ENCODE measurements at places on chromosomes 11 and 22.
A peak's percentile ranks its signal among the peaks of the same experiment; 100 is the strongest.

GRCh38 chr11:95308512-95309035 lies 77.6 kb upstream of the SESN3 start:
- DNase-seq = no peak

DNA sequence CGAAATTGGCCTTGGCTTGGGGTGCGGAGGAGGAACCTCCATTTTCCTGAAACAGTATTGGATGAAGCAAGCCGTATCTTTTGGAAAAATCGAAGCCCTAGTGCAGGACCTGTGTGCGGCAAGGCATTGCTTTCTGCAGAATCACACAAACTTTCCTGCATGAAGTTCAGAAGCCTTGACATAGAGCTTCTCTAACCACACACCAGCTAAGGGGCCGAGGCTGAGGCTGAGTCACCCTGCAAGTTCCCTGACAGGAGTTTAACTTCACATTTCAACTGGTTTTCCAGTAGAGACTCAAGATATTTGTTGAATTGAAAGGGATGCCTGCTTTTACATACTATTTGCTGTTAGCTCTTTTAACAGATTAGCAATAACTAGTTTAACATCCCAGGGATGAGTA lies 67.8 kb downstream of the TCF20 start:
- DNase-seq = no peak

DNA sequence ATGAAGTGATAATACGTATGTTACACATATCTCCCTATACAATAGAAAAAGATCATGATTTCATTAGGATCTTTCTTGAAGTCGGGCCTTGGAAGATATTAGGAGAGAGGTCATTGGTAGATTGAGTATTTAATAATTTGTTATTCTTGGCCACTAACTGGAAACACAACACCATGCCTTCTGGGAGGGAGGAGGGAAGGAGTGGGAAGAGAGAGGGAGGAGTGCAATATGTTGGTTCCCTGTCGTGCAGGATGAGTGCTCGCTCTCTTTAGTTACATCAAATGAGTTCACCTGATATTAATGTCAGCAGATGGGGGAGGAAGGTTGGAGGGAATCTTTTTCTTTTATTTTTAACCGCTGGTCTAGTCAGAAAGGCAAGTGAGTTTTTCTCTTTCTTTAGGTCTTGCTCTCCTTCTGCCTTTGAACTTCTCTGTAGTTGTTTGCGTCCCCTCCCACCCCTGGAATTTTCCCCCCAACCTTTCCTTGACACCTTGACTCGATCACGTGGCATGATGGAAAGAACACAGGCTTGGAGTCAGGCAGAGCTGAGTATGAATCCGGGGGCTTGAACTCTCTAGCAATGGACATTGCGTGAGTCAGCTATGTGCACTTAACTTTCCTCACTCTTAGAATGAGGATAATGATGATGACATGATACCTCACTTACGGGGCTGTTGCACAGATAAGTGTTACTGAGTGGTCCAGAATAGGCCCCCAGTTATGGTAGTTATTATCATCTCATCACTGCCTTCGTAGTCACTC lies 6.2 kb downstream of the ADAMTS15 start:
- DNase-seq = no peak

DNA sequence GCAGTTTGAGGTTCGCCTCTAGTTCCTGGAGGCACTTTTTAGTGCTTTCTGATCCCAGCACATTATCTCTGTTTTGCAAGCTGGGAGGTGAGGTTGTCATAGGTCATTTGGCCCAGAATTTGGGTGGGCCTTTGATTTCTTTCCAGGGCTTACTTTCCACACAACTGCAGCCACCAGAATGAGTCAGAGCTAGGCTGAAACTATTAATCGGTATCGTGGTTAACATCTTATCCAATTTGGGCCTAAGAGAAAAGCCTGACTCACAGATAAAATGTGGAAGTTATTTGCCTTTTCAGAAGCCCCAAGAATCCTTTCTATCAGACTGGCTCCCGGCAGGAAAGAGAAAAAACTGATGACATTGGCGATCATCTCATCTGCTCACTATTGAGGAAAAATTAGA lies 166.4 kb downstream of the KIRREL3 start:
- no peak for DNase-seq

DNA sequence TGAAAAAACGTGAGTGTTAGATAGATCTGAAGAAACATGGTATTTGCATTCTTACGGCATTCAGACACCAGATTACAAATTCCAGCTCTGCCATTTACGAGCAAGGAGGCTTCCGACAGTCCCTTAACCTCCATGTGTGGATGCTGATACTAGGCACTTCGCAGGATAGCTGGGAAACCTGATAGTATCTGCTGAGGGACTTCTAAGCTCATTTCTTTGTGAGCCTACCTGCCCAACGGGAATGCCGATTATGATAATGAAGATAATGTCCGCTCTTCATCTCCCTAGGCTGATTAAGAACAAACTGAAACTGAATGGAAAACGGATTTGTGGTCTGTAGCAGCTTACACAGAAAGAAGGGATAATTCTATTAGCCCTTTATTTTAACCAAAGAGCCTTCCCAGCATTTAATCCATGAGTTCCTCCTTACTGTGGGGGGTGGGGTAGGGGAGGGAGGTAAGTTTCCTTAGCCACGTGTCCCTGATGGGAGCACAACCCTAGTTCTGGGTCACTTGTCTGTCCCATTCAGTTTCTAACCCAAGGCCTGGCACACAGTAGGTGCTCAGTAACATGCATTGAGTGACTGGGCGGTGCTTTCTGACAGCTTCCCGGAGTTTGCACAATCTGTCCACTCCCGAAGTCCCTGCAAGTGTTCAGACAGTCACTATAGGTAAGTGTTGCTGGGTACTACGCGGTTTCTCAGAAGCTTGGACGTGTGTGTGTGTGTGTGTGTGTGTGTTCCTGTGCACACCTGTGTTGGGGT lies 39.2 kb downstream of the CD6 start:
- no peak for DNase-seq

GRCh38 chr11:96464700-96465307 lies 75.0 kb downstream of the JRKL start:
- DNase-seq = peak; percentile 81

GRCh38 chr11:2289859-2290258 lies 11.9 kb downstream of the C11orf21 start:
- no peak for DNase-seq

DNA sequence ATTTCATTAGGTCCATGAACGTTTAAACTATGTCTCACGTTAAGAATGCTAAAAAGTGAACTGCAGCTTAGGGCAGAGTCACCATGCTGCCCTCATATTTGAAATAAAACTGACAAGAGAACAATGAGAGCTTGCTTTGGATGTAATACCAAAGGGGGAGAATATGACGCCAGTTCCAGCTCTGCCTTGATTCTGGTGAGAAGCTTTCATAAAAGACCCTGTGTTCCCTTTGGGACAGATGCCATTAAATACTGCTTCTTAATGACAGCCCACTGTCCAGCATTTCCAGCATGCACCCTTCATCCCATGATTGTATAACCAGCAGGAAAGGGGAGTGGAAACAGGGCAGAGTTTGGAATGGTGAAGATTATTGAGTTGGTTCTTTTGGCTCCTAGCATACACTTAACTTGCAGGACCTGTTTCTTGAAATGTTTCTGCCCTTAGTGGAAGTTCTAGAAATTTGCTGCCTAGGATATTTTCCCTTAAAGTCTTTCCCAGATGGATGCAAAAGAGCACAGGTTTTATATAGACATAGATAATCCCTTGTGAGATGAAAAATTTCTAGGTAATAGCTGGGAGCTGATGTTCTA lies 139.3 kb upstream of the LDLRAD3 start:
- DNase-seq = no peak

- peak; percentile 90 for DNase-seq
Observed at GRCh38 chr11:115504276-115505158, at the start of gene CADM1. CADM1 (minus strand) TSS chr11:115504415.

DNA sequence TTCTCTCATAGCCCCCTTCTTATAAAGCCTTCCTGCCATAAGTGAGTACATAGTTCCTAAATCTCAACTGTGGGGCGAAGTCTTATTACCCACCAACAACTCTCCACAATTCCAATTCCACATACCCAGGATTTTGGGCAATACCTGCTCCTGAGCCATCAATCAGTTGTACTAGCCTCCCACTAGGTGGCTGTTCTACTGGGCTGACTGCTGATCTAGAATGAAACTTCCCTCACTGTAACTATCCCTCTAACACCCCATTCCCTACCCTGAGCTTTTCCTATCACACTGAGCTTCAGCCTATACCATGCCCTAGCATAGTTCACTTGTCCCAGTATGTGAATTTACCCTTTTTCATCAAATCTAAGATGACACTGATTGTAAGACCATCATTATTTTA lies 52.5 kb downstream of the RRAS2 start:
- DNase-seq = no peak

GRCh38 chr11:118435290-118435892 lies 901 bp upstream of the KMT2A start:
- DNase-seq = peak; percentile 66

DNA sequence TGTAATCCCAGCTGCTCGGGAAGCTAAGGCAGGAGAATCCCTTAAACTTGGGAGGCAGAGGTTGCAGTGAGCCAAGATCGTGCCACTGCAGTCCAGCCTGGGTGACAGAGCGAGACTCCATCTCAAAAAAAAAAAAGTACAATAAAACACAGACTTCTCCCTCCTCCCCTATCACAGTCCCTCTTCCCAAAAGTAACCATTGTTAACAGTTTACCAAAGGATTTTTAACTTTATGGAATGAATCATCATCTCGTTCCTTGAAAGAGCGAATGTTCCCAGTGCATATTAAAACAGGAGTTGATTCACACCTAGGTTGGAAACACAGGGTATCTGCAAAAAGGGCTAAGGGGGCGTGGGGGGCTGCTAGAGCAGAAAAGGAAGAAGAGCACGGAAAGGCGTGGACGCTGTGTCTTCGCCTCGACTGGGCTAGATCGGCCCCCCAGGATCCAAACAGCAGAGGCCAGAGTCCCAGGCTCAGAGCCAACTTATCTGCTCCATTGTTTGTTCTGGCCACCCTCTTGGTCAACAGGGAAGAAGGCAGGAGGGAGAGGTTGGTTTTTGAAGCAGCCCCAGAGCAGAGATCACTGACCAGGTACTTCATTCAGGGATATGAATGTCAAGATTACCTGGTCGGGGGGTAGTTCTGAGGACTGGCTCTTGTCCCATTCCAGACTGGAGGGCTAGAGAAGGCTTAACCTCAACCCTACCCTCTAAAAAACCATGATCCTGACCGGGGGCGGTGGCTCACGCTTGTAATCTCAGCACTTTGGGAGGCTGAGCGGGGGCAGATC lies 2.1 kb upstream of the AHNAK start:
- DNase-seq = peak; percentile 67

DNA sequence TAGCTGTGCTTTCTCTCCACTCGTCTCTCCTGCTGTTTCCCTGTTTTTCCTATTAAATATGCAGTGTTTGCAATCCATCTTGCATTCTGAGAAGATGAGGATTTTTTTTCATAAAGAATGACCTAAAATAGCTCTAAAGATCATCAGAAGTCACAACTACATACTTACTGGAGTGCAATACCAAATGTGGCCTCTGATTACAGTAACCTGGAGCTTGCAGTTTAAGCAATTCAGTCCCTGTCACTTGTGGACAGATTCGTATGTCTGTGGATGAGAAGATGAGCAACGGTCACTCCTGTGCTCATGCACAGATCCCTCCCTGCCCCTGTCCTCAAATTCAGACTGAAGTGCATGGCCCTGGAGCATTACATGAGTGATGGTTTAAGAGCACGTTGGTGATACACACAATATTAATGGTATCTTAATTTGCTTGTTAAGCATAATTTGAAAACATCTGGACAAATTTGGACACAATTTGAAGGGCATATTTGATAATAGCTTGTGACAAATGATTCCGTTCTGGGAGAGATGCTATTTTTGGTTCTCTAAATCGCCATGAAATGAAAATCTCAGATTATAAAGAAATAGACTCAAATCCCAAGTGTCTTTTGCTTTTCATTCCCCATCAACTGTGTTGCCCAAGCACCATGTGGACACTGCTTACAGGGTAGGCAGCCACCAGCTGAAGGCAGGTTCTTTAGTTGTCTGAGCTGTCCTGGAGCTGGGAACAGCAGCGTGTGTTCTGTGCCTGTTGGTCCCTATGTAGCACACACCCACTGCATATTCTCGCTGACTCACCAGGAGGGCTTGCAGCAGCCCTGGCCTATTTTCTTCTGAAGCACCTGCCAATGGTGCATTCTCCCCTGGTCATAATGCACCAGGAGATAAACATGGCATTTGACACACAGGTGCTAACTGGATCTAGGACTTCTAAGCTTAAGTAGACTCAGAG lies 32.6 kb upstream of the PRAME start:
- DNase-seq = no peak

GRCh38 chr22:48849963-48850657 lies 977.6 kb downstream of the BRD1 start:
- no peak for DNase-seq

DNA sequence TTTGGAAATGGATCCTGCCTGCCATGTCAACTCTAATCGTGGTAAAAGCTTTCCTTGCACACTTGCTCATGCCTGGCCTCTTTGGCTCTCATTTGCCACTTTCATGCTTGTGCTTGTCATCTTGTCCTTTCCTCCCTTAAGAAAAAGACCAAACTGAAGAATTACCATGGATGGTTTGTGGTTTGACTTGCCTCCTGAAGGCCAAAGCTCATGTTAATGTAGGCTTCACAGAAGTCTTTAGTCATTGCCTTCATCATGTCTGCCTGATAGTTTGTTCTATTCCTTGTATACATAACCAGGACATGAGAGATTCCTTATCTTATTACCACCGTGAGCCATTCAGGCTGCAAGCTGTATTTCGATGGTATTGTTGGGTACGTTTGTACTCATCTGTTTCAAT lies 17.3 kb downstream of the TEAD1 start:
- DNase-seq = no peak

DNA sequence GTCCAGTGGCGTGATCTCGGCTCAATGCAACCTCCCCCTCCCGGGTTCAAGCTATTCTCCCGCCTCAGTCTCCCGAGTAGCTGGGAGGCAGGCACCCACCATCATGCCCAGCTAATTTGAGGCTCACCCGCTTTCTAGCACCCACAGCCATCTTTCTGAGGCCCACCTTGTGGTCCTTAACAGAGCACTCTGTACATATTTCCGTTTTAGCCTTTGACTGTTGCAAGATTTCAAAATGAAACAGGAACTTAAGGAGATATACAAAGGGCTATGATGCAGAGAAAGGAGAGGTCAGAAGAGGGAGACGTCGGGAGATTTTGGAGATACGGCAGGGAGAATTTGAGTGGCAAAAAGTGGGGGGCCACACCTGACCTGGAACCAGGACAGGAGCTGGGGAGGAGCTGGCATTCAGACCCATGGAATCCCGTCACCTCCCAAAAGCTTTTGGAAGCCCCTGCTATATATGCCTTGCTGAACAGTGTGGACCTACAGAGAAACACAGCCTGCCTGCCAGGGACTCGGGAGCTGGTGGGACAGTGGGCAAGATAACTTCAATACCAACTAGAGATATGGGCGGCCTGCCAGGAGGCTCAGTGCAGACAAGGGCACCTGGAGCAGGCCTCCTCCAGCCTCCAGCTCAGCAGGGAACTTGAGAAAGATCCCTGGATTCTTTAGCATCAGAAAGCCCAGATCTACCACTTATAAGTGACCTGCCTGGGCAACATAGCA lies 8.0 kb upstream of the CLCF1 start:
- no peak for DNase-seq

Data from dermis blood vessel endothelial cell (primary cell).